ENCODE measurements at places on chromosomes 13 and 19. TPM values are rescaled to one million over a fixed set of nuclear protein-coding genes. Genes with fewer than 3 reads are reported as not detected.

CLEC17A gene
- not detected for total RNA-seq

- no peaks in the 10 kb centered on the region for H3K36me3 ChIP-seq
- DNase-seq = no peak
- H3K4me1 ChIP-seq = no peaks in the 10 kb centered on the region
- no peak overlapping the region for H3K27ac ChIP-seq
Measured at GRCh38 chr19:4594201-4594600, 34.7 kb upstream of the SEMA6B start.

- DNase-seq = no peak
- H3K4me1 ChIP-seq = peaks cover 6% of the 10 kb centered on the region
- H3K27me3 ChIP-seq = peaks cover under 1% of the 10 kb centered on the region
- no peak overlapping the region for H3K27ac ChIP-seq
Measured at GRCh38 chr13:50422181-50423148, 407.2 kb downstream of the KCNRG start.

DNA sequence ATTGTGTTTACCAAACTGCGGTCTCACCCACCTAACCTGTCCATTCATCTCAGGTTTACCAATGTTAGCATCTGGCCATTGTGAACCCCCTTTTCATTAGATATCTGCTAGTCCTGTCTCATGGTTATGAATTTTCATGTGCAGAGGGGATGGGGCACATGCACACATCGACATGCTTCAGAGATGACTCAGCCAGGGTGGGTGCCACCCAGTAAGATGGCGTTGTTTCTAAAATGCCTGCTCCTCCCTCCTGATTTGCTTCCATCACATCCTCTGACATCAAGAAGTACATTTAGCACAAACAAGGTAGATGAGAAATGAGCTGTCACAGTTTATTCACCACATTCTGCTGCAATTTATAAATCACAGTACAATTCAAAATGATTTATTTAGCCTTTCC, 51.3 kb downstream of the GPALPP1 start:
- no peak for DNase-seq
- peak overlapping the region; percentile 8 for H3K27ac ChIP-seq
- no peak overlapping the region for H3K4me3 ChIP-seq
- H3K36me3 ChIP-seq = no peaks in the 10 kb centered on the region

RHPN2 gene
- 4.5 TPM for total RNA-seq

FXYD3 gene
- total RNA-seq = not detected

- H3K4me3 ChIP-seq = no peak overlapping the region
- H3K27me3 ChIP-seq = peaks cover 6% of the 10 kb centered on the region
- DNase-seq = no peak
- no peaks in the 10 kb centered on the region for H3K4me1 ChIP-seq
- H3K27ac ChIP-seq = no peak overlapping the region
- no peaks in the 10 kb centered on the region for H3K36me3 ChIP-seq
Measured at GRCh38 chr19:831407-832369, 4.1 kb downstream of the AZU1 start.

RDH8 gene
- not detected for total RNA-seq

DNA sequence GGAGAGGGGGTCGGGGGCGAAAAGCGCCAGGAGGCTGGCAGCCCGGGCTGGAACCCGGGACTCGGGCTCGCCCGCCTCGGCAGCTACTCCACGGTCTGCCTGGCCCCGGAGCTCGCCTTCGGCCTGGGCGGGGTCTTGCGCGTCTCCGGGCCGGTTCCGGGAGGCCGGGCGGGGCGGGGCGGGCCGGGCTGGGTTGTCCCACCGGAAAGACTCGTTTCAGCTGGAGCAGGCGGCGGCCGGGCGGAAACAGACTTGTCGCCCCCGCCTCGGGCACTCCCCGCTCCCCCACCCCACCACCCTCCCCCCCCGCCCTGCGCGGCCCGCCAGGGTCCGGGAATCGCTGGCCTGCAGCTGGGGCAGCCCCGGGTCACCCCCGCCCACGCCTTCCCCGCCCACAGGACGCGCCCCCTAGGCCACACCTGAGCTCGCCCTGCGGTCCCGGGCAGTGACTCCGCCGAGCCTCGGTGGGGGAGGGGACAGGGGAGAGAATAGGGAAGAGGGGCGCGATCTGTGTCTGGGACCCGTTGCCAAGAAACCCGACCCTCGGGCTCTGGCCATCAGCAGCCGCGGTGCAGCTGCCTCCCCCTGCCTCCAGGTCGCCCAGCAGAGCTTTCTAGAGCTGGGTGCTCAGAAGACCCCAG, 109.4 kb downstream of the KCTD15 start:
- H3K36me3 ChIP-seq = peaks cover 22% of the 10 kb centered on the region
- H3K4me1 ChIP-seq = peaks cover 52% of the 10 kb centered on the region
- peaks cover 14% of the 10 kb centered on the region for H3K27me3 ChIP-seq
- H3K4me3 ChIP-seq = peak overlapping the region; percentile 84
- peak; percentile 84 for DNase-seq
- peak overlapping the region; percentile 97 for H3K27ac ChIP-seq

GRCh38 chr19:13951799-13952153, 533 bp upstream of the DCAF15 start:
- H3K27ac ChIP-seq = peak overlapping the region; percentile 85
- peak overlapping the region; percentile 89 for H3K4me3 ChIP-seq
- no peaks in the 10 kb centered on the region for H3K36me3 ChIP-seq
- H3K4me1 ChIP-seq = peaks cover 5% of the 10 kb centered on the region
- DNase-seq = no peak

GRCh38 chr13:33445024-33445423, 159.5 kb upstream of the STARD13 start:
- H3K4me1 ChIP-seq = peaks cover 10% of the 10 kb centered on the region
- H3K4me3 ChIP-seq = no peak overlapping the region
- H3K27me3 ChIP-seq = peaks cover 1% of the 10 kb centered on the region
- no peaks in the 10 kb centered on the region for H3K36me3 ChIP-seq

- no peaks in the 10 kb centered on the region for H3K36me3 ChIP-seq
- no peak overlapping the region for H3K27ac ChIP-seq
- no peaks in the 10 kb centered on the region for H3K4me1 ChIP-seq
- DNase-seq = no peak
Measured at GRCh38 chr13:19597523-19597922, 35.9 kb upstream of the MPHOSPH8 start.

- no peaks in the 10 kb centered on the region for H3K36me3 ChIP-seq
- H3K27ac ChIP-seq = no peak overlapping the region
- DNase-seq = no peak
- no peak overlapping the region for H3K4me3 ChIP-seq
- H3K4me1 ChIP-seq = no peaks in the 10 kb centered on the region
Measured at GRCh38 chr13:43411741-43412140, 375.0 kb downstream of the ENOX1 start.

HCST gene
- 0.95 TPM for total RNA-seq

MUC16 gene
- total RNA-seq = not detected

DNA sequence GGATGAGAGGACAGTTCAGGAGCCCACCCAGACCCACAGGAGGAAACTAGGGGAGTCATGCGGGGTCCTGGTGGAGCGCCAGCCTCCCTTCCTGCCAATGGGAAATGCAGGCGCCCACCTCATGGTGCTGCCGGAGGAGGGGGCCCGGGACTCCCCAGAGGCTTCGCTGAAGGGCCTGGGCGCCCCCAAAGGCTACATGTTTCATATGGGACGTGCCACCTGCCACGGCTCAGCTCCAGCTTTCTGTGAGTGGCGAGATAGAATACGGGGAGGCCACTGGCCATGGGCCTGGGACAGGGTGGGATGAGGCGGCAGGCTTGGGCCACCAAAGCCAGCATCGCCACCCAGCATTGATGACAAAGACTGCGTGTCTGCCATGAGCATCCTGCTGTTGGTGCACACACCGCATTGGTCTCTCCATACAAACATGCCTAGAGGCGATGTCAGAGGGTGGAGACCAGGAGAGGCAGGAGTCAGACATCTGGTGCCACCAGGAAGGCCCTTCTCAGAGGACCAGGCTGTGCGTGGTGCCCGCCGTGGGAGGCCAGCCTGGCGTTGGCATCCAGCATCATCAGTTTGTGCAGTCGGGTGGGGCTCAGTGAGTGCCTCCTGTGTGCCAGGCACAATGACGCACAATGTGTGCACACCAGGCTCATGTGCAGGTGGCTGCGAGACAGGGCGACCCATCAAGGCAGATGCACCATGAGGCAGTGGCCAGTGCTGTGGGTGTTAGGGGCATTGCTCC, 1.2 kb upstream of the F10 start:
- peaks cover 13% of the 10 kb centered on the region for H3K27me3 ChIP-seq
- no peaks in the 10 kb centered on the region for H3K4me1 ChIP-seq
- DNase-seq = no peak
- no peak overlapping the region for H3K27ac ChIP-seq
- H3K4me3 ChIP-seq = no peak overlapping the region

VSTM1 gene
- total RNA-seq = 2.2 TPM

DNA sequence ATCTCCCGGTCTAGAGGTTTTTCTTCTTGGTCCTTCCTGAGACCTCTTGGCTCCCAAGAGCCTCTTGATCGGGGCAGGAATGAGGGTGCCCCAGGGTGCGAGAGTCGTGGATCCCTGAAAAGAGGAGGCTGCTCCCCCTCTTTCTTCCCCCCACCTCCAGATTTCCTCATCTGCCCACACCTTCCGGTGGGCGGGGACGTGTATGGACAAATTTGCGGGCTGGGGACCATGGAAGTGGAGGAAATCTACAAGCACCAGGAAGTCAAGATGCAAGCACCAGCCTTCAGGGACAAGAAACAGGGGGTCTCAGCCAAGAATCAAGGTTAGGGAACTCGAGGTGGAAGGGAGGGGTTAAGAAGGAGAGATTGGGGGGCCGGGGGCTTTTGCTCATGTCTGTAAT, at the start of gene MCEMP1:
Gene MCEMP1 (plus strand): TSS at position 237 of the 400 bp plus-strand sequence. CDS start 31 bp downstream, at position 268.
- H3K27ac ChIP-seq = no peak within 1 kb of the TSS
- H3K36me3 ChIP-seq = peaks cover 4% of the 10 kb centered on the region
- DNase-seq = no peak
- H3K27me3 ChIP-seq = peaks cover 14% of the 10 kb centered on the region
